ENCODE measurements at places on chromosomes 1 and 21.
A peak's percentile ranks its signal among the peaks of the same experiment; 100 is the strongest.

- DNase-seq, result no peak
These were observed 23.6 kb downstream of the DIP2A start for GRCh38 chr21:46482225-46482845.

DNA sequence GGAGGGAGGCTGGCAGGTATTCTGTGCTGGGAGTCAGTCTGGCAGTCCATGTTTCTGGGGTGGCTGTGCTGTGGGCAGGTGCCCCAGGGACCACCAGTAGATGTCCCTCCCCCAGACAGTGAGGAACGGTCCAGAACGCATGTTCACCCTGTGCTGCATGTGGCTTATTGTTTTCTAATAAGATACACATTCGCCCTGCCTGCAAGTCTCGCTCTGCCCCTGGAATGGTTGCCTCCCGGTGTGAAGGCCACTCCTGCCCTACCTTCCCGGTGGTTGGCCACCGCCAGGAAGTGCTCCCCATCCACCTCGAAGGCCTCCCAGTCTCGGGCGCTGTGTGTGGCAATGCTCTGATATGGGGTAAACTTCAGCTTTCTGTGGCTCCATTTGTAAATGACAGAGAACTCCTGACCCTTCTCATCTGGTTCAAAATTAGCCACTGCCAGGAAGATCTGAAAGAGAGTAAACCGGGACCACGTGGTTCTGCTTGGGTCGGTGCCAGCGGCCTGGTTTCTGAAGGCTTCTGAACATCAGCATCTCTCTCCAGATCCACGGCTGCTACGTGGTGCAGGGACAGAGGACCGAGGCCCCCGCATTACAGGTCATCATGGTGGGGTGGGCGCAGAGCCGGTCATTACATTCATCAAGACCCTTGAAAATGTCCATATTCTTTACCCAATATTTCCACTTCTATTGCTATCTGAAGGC is 14.5 kb downstream of the KRTAP10-1 start:
- DNase-seq, result no peak

- DNase-seq, result no peak
These were observed 1.2 kb downstream of the ITPKB start for GRCh38 chr1:226737819-226738420.

GRCh38 chr1:36323636-36324352 is at the start of gene EVA1B:
EVA1B (minus strand) TSS chr1:36323645; CDS start chr1:36323037, 608 bp downstream.
- peak; percentile 18 for DNase-seq

GRCh38 chr1:246949956-246950355 is 18.2 kb upstream of the AHCTF1 start:
- DNase-seq, result no peak

- no peak for DNase-seq
These were observed 126.7 kb downstream of the TLR5 start for GRCh38 chr1:223016381-223016780.

GRCh38 chr1:110250749-110251148 is 40.6 kb downstream of the KCNC4 start:
- no peak for DNase-seq

DNA sequence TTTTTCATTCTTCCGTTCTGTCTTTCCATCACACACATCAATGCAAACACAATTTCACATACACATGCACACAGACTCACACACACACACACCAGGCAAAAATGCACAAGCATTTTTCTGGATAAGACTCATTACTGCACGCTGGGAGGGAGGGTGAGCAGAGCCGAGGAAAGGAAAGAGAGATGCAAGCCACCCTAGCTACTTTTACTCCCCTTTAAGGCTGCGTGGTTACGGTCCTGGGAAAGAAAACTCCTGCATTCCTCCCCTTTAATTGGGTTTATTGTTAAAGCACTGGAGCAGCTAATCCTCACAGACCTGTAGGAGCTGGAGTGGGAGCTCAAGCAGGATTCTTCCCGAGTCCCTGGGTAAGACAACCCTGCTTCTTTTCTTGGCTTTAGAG is at the start of gene CAMK1G:
Gene CAMK1G, plus strand, starts transcription at position 307 of the 400 bp plus-strand sequence. CDS start 11,270 bp downstream, outside the sequence.
- DNase-seq, result no peak

- DNase-seq, result no peak
These were observed 26.2 kb downstream of the HYI start for GRCh38 chr1:43427524-43427923.

GRCh38 chr1:96465441-96465840 is 256.1 kb upstream of the PTBP2 start:
- DNase-seq, result no peak

DNA sequence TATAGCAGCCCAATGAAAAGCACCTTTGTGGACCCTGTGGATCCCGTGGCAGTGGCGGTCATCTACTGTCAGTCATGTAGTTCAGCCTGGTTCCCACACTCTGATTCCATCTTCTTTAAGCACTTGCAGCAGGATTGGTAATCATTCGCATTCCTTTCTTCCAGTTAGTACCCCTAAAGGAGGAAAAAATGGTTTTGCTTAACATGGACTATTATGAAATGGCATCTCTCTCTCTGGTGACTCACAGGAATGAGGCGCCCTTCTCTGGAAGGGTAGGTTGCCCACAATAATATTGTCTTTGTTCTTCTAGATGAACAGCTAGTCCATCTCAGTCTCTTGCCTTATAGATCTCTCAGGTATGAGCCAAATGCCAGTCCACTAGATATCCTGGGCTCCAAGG is 127.9 kb upstream of the MROH9 start:
- DNase-seq, result no peak

- no peak for DNase-seq
These were observed 19.8 kb downstream of the SH3BP5L start for GRCh38 chr1:248805876-248806275.

- DNase-seq, result no peak
These were observed 135.6 kb upstream of the CACNA1E start for GRCh38 chr1:181347495-181348390.

DNA sequence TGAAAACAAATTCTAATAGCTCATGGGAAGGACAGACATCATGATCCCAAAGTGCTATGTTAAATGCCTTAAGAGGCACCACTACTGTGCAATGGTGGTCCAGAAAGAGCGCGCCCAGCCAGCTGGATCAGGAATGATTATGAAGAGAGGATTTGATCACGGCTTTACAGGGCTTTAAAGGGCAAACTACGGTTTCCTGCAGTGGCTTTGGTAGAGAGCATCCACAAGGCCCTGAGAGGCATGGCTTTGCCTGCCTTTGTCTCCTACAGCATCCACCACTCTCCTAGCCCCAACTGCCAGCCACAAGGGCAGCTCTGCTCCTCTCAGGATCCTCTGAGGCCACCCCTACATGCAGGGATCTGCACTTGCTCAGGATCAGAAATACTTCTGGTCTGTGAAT is 40.7 kb downstream of the ZNF281 start:
- no peak for DNase-seq

GRCh38 chr1:231214918-231215680 is 25.9 kb upstream of the GNPAT start:
- no peak for DNase-seq

DNA sequence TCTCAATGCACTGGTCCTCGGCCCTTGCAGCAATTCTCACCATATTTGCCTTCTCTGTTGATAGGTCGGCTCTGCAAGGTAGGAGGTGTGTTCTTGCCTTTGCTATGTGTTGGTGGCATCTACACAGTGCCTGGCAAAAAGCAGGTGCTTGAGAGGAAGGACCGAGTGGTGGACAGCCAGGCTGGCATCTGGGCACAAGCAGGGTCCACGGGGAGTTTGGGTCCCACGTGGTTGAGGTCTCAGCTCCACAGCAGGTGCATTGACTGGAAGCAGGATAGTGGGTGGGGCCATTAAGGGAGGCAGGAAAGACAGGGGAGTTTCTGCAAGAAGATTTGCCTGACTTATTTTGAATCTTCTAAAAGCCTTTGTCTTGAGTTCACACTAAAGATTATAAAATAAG is 81.2 kb upstream of the WNT4 start:
- DNase-seq, result no peak

- DNase-seq, result no peak
These were observed 1.3 kb upstream of the ZNF436 start for GRCh38 chr1:23370709-23371584.

DNA sequence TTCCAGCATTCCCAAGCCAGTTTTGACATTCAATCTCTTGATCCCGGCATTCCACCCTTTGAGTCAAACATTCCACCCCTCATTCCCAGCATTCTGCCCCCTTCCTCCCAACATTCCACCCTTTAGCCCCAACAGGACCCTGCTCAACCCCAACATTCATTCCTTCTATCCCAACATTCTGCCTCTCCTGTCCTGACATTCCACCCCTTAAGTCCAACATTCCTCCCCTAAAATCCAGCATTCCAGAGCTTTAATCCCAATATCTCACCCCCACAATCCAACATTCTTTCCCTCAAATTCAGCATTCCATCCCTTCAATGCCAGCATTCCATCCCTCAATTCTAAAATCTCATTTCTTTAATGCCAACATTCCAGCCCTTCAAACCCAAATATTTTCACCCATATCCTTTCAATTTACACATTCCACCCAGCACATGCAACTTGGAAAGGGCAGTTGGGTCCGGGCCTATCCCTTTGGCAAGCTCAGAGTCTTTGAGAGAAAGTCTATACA is 22.9 kb downstream of the DDX20 start:
- no peak for DNase-seq

GRCh38 chr1:207861442-207862177 is 49.3 kb downstream of the CD34 start:
- DNase-seq, result peak; percentile 96

- peak; percentile 42 for DNase-seq
These were observed 581 bp downstream of the ETV3 start for GRCh38 chr1:157137408-157138219.

DNA sequence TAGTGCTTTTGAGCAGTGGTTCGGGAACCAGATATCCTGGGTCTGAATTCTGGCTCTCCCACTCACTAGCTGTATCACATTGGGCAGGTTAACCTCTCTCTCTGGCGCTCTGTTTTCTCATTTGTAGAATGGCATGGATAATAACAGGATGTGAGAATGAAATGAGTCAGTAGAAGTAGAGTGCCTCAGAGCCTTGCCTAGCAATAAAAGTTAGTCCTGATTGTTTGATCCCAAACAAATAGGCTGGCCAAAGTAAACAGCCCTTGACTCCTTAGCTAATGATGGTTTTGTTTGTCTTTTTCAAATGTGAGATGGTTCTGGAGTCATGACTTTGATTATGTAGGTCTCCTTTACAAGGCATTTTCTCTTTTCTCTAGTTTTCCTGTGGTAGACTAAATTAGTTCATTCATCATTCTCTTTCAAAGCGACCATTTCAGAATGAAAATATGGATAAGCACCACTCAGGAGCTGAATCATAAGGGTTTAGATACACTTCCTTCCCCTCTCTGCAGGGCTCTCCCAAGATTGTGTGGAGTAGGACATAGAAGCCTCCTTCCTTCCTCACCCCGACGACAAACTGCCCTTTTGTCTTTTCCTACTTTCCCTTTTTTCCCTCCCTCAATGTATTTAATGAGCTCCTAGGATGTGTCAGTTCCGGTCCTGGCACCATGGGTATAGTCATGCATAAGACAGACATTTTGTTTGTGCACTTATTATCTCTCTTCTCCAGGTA is 23.1 kb downstream of the KIAA0040 start:
- DNase-seq, result no peak
